RWPE1 (cell line): ENCODE measurements at places on chromosomes 16 and 17.

DNA sequence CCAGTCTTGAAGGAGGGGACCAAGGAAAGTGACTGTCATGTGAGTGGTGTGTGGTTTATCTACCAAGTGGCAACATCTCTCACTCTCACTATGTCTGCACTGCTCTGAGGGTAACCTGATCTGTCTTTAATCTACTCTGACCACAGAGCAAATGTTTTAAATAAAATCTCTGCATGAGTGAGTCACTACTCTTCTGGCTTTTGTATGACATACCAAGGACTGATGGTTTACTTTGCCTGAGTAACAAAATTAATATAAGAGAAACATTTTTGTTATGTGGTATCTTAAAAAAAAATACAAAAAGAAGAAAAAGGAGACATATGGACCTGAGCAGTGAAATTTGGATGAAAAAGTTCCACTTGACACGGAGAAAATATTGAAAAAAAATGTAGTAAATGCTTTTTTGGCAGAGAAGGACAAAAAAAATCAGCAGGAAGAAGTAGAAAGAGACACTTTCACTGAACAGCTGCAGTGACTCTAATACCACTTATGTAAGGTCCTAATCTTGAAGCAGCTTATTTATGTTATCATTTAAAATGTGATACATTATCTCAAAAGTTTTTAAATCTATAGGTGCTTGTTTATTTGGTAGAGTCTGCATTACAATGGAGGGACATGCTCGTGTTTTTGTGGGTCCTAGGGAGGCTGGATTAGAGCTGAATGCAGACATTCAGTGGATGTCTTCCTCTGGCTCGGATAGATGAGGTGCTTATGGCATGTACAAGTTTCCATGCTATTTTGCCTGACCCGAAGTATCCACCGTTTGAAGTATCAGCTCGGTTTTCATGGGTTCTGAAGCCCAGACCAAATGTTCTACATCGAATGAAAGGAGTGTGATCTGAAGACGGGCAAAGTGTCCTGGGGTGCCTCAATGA, 240.7 kb downstream of the MAP2K6 start:
- peak; percentile 32 for DNase-seq

- no peak for DNase-seq
Observed at GRCh38 chr17:8312726-8313600, 2.9 kb downstream of the ARHGEF15 start.

DNA sequence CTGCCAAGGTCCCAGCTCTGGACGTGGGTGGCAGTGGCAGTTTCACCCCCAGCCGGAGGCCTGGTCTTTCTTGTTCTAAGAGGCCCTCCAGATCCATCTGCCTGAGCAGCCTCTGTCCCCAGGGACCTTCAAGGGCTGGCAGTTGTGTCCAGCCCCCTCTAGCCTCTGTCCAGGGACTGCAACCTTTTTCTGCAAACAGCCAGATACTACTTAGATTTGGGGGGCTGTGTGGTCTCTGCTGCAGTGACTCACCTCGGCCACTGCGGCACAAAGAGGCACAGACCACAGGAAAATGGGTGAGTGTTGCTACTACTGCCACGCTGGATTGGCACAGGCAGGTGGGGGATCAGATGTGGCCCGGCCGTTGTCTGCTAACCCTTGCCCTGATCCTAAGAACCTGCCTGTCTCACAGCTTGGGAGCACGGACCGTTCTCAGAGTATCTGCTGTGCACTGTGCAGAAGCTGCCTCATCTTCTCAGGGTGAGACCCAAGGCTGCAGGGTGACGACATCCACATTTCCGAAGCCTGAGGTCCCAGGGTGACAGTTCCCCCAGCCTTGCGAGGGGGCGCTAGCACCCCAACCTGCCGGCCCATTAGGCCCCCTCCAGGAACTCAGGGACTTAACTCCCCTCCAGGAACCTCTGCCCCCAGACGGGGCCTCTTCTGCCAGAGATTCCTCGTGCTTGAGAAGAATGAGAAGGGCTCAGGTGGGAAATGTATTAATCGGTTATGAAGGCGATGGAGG, 27.6 kb downstream of the MXRA7 start:
- DNase-seq, result no peak

DNA sequence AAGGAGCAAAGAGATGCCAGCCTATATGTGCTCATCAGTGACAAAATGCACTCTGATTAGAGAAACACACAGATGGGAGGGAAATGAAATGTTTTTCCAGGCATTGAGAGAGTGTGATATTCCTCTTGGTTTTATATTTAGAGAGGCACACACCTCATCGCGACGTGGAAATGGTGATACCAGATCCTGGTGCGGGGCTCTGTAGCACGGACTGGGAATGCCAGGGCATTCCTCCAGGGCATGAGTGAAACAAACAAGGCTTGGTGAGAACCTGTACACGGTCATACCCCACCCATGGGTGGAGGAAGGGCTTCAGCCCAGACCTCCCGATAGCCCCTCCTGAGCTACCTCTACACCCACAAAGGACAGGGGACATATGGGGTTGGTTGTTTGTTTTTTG, 280.2 kb downstream of the C16orf95 start:
- no peak for DNase-seq

DNA sequence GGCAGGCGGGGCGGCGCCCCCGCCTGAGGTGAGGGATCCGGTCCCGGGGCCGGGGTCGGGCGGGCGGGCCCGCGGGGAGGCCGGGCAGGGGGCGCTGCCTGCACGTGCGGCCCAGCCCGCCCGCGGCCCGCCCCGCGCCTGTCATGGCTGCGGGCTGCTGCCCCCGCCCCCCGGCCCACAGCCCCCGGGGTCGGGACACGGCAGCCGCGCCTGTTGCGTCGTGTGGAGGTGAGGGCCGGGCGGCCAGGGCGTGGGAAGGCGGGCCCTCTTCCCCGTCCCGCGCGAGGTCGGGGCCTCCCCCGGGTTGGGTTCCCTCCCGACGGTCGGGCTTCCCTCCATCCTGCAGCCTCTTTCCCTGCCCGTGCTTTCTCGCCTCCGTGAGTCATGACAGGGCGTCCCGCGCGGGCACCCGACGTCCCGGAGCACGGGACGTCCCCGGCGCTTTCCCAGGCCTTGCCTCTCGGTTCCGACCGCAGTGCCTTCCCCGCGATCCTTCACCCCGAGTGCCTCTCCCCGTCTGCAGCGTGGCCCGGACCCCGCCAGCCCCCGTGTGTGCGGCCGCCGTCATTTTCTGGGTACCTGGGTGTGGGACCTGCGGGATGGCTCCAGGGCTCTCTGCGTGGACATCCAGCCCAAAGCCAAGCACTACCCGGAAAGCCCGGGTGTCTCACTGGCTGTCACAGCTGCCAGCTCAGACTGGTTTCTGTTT, 76.7 kb downstream of the CHD9 start:
- peak; percentile 57 for DNase-seq

GRCh38 chr16:88282564-88283395, 100.0 kb upstream of the ZNF469 start:
- peak; percentile 83 for DNase-seq

DNA sequence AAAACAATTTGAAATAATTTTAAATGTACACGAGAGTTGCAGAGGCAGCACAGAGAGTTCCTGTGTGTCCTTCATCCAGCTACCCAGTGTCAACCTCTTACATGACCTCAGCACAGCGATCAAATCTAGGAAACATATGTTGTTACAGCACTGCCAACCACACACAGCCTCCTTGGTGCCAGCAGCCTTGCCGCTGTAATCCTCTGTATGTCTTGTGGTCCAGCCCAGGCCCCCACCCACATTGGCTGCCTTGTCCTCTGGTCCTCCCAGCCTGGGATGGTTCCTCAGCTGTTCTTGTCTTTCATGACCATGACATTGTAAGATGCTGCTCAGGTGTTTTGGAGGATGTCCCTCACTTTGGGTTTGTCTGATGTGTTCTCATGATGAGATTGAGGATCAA, 178.0 kb downstream of the RPTOR start:
- DNase-seq, result no peak

DNA sequence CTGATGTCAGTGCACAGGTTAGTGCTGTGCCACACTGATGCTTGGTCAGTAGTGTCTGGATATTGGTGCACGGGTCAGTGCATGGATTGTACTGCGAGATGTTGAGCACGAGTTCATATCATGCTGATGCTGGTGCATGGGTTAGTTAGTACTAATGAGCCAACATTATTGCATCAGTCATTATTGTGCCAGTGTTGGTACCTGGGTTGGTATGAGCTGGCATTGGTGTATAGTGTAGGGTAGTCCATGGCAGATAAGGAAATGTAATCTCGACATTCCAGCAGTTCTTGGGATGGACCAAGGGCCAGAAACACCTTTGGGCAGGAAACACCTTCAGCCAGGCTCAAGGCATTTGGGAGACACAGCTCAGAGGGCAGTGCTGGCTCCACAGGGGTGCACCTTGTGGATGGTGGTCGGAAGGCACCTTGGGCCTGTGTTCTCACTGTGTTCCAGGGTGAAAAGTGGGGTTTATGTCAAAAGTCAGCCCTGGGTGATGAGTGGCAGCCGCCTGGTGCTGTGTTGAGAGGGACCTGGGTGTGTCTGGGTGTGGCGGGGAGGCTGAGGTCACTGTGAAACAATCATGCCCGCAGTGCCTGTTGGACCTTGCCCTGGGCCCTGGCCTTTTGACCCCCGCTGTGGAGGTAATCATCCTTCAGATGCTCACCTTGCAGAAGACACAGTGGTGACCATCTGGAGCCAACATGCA, 100.7 kb upstream of the ZNF469 start:
- no peak for DNase-seq

DNA sequence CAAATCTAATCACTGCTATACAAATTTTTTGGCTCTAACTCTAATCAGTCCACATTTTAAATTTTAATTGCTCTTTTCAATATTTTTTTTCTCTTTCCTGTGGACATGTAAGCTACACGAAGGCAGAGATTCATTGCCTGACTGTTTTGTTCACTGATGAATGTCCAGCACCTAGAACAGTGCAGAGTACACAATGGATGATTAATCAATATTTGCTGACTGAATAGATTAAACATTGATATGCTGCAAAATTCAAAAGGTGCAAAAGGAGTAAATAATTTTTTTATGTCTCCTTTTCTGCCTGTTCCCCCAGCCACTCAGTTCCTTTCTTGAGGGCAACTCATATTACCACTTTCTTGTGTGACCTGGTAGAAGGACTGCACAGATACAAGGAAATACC, 32.8 kb downstream of the SCNN1B start:
- no peak for DNase-seq

- no peak for DNase-seq
Observed at GRCh38 chr16:89431630-89432029, 58.7 kb downstream of the ANKRD11 start.

DNA sequence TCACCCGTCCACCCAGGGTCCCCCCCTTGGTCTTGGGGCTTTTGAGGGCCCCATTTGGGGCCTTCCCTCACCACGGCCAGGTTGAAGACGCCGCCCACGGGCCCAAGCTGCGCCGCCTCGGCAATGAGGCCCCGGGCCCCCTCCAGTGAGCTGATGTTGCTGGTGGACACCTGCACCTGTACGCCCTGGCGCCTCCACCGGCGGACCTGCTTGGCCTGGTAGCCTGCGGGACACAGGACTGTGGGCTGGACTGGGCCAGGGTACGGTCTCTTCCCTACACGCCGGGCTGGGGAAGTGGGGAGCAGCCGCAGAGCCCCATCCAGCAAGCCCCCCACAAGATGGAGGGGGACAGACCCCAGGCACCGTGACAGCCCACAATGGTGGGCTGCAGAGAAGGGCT, 15.6 kb downstream of the FASN start:
- DNase-seq, result no peak

- DNase-seq, result no peak
Observed at GRCh38 chr17:82012640-82013295, 9.9 kb downstream of the CENPX start.

DNA sequence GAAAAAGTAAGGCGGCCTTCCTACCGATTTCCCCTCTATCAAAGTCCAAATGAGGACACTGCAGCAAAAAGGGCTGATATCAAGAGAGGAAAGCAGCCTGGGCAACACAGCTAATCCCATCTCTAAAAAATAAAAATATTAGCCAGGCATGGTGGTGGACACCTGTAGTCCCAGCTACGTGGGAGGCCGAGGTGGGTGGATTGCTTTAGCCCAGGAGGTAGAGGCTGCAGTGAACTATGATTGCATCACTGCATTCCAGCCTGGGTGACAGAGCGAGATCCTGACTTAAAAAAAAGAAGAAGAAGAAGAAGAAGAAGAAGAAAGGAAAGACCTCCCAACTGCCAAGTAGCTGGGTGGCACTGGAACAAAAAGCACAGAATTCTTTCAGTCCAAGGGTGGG, 14.4 kb downstream of the CACNB1 start:
- no peak for DNase-seq

DNA sequence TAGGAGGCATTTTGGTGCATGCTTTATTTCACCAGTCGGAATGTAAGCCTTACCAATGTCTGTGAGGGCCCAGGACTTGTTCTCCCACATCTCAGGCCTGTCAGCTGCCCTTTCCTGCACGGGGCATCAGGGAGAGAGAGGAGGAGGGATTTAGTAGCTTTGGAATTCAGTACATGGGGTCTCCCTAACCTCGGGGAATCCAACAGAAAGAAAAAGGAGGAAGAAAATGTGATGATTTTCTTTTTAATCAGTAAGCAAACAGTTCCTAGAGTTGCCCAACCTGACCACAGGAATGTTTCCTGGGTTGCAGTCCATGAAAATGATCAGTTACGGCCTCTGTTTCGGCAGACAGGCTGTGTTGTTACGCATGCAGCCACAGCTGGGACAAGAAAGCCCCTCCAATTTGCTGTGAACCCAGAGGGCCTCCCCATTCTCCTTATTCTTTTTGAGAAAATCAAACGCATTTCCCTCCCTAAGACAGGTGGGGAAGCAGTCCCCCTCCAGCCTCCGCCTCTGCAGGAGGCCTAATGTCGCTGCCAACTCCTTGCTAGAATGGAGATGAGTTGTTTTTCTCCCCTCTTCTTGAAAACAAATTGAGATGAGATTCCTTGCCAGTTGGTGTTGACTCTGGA, 53.1 kb upstream of the TANGO6 start:
- peak; percentile 79 for DNase-seq
